Fibroblast of skin of scalp (primary cell): ENCODE measurements at places on chromosomes 11 and 22.

GRCh38 chr11:61091373-61092279 is 10.7 kb upstream of the CD5 start:
- peak; percentile 29 for DNase-seq

DNA sequence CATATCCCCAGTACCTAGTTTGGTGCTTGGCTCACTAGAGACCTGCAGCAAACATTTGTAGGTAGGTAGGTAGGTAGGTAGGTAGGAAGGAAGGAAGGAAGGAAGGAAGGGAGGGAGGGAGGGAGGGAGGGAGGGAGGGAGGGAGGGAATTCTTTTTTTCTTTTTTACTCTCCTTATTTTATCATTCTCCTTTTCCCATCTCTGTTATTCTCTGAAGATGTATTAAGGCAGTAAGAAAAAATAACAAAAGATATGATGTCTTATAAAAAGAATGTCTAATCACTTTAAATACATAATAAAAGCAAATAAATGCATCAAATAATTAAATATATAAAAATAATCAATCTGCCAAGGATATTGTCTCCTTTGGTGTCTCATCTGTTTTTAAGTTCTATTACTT is 28.4 kb downstream of the VSIG10L2 start:
- DNase-seq = no peak

DNA sequence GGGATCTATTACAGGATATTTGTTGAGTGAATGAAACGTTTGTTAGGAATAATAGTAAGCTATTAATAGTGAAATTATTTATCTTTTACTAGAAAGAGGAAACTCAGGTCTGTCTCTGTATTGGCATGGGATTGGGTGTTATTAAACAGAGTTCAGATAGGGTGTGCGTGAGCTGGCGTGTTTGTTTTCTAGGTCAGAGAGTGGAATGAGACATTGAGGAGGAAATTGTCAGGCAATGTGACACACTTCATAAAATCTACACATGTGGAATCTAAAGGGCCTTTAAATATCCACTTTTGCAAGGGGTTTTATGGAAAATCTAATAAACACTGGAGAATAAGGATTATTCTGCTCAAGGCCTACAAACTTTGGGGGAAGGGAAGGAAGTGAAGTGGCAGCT is 552.9 kb downstream of the NTM start:
- DNase-seq = no peak

- DNase-seq = no peak
Observed at GRCh38 chr11:115931548-115932083, 427.4 kb upstream of the CADM1 start.

- no peak for DNase-seq
Observed at GRCh38 chr22:22816766-22817410, 70.7 kb upstream of the IGLL5 start.

GRCh38 chr11:128670631-128671030 is 23.2 kb upstream of the FLI1 start:
- DNase-seq = no peak

DNA sequence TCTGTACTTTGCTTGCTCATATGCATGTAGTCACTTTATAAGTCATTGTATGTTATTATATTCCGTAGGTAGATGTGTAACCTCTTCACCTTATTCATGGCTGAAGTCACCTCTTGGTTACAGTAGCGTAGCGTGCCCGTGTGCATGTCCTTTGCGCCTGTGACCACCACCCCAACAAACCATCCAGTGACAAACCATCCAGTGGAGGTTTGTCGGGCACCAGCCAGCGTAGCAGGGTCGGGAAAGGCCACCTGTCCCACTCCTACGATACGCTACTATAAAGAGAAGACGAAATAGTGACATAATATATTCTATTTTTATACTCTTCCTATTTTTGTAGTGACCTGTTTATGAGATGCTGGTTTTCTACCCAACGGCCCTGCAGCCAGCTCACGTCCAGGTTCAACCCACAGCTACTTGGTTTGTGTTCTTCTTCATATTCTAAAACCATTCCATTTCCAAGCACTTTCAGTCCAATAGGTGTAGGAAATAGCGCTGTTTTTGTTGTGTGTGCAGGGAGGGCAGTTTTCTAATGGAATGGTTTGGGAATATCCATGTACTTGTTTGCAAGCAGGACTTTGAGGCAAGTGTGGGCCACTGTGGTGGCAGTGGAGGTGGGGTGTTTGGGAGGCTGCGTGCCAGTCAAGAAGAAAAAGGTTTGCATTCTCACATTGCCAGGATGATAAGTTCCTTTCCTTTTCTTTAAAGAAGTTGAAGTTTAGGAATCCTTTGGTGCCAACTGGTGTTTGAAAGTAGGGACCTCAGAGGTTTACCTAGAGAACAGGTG is 11.1 kb downstream of the CCND1 start:
- no peak for DNase-seq

DNA sequence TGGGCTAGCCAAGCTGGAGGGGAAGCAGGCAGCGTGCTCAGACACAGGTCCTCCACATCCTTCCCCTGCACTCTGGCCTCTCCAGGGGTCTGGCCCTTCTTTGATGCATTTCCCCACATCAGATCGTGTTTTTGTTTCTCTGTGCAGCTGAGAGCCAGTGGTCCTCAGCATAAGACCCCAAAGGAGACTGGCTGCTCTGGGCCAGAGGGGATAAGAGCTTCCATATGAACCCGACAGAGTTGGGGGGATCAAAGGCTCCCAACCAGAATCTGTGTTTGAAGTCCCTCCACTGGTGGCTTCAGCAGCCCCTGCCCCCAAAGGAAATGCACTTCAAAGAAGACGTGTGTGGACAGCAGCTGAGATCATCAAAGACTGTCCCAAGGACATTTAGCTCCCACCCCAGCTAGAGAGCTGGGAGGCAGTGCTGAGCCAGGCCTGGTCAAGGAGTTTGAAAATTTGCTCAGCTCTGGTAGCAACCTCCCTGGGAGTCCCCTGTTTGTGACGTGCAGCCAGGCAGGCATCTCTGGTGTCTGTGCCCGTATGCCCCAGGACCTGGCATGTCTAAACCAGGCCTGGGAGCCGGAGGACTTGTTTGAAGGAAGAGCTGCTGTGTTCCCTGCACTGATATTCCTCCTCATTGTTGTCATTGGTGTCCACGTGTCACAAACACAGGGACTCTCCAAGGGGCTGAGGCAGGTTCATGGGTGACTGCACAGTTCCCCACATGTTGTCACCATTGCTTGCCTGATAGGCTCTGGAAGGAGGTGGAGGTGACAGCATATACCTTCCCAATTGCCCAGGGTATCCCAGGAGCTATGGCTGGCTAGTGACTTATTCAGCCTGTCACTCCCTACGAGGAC is 99.0 kb downstream of the AMOTL1 start:
- no peak for DNase-seq

GRCh38 chr11:48008951-48009270 is 28.6 kb downstream of the PTPRJ start:
- DNase-seq = no peak

- peak; percentile 35 for DNase-seq
Observed at GRCh38 chr11:111797145-111797581, 31.0 kb upstream of the PPP2R1B start.

DNA sequence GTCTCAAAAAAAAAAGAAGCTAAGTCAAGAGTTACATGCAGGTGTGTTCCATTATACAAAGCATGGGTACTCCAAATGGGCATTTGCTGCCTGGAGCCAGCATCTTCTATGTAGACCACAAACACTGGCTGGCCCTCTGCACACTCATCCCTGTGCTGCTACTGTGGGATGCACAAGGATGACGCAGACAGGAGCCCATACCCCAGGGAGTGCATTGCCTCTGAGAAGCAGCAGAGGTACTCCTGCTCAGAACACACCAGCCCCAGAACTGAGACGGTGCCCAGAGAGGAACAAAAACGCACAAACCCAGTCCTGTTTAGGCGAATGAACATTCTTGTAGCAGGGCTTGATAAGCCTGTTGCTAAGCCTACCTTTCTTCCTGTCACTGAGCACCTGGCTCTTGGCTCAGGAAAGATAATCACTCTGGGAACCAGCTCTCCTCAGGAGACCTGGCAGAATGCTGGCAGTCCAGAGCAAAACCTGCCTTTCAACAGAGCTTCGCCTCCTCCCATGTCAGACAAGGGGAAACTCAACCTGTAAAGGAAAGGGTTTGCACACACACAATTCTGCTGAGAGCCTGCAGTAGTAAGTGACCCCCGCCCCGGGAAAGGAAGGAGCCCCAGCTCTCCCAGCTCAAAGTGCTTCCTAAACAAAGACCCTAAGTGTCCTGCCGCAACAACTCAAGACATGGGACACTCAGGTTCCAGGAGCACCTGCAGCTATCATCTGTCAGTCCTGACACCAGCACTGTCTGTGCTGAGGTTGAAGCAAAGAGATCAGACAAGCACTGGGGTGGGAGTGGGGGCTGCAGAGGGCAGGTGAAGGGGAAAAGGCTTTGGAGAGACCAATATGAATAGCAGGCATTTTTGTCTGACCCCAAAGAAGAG is 145.7 kb downstream of the TENM4 start:
- DNase-seq = no peak

DNA sequence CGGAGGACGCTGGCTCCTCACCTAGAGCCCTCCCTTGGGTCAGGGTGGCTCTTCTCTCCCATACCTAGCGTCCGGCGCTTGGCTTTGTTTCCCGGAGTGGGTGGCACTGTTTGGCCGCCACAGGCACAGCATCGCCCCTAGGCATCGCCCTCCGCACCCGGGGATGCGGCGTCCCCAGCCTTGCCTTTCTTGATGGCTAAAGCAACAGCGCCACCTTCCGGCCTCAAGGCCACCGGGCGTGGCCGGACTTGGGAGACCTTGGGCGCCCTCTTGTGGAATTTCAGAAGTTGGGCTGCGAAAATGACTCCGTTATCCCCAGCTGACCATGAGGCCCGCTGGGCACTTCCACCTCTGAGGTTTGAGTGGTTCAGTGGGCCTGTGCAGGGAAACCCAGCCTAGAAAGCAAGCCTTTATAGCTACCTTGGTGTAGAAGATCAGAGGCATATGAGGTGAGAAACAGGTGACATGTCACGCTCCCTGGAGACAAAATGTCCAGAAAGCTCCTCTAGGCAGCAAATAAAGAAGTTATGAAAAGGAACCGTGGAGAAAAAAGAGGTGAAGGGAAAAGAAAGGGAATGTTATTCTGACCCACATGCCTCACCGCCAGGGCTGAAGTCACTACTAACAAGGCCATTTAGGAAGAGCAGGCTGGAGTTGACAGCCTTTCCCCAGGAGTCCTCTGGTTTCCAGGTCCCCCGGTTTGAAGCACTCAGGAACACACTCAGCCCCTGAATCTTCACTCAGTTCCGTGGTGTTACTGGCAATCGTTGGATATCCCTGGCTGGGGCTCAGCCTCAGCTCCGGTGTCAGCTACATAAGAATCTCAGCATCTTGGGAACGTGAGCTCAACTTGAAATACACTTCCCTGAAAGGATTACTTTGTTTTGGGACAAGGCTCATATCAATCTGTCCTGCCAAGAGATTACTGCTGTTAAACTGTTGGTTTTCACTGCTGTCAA is 54.1 kb downstream of the SNX19 start:
- peak; percentile 88 for DNase-seq

DNA sequence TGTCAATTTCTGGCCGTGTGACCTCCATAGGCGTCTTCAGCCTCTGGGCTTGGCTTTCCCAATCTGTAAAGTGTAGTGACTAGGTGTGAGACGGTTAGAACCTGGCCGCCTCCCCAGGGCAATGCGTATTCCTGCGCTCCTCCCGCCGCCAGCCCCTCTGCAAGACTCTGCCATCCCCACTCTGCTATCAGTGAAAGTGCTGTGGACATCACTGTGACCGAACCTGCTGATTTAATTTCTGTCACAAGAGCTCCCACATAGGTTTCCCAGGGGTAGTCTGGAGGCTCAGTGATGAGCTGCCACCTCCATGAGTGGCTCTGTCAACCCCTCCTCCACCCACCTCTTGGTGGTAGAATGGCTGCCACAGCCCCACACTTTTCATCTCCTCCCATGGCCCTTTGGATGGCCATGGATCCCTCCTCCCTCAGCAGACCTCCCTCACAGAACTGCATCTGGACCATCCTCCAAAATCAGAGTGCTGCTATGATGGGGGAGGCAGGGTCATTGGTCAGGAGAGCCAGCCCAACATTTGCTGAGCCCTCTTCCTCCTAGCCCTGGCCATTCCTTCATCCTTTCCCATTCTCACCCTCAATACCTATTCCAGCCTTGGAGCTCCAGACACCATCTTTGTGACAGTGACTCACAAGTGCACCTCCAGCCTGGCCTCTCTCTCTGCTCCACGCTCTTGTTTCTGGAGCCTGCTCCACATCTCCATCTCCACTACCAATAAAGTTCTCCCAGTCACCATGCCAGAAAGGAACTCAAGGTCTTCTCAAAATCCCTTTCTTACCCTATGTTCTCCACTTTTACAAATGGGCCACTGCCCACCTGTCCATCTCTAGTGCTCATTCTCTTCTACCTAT is 1.5 kb upstream of the GSC2 start:
- no peak for DNase-seq

GRCh38 chr11:86720546-86720945 is 48.1 kb upstream of the ME3 start:
- DNase-seq = peak; percentile 82

DNA sequence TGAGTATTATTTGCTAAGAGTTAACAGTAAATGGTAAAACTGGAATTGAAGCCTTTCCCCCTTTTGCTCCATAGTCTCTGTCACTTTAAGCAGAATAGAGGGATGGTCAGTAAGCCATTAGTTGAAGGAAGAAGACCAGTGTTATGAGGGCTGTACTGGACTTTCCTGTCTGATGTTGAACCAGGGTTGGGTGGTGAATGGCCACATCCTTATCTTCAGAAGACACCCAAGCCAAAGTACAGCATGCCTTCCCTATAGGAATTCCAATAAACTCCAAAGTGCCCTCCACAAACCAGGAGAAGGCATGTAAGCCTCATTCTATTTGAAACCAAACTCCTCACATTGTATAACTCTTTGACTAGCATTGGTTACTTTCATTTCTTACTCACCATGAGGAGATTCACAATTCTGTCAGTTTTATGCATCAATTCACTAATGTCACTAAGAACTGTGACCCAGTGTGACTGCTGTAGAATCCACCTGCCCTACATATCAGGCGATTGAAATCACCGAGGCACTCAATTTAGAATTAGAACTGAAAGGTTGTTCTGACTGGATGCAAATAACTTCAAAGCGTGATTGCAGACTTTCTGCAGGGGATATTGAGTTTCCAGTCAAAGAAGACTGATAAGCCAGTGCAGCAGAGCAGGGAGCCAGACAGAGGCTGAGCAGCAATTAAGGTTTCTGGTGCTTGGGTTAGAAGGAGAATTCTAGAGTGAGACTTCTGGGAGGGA is 107.1 kb upstream of the DDI1 start:
- no peak for DNase-seq

- no peak for DNase-seq
Observed at GRCh38 chr11:133955945-133956421, 785 bp downstream of the IGSF9B start.

- no peak for DNase-seq
Observed at GRCh38 chr11:77186302-77186701, 58.3 kb downstream of the MYO7A start.

GRCh38 chr11:20854215-20854955 is 185.0 kb downstream of the NELL1 start:
- no peak for DNase-seq

- no peak for DNase-seq
Observed at GRCh38 chr11:79488286-79488685, 47.5 kb upstream of the TENM4 start.

GRCh38 chr11:108857382-108857781 is 192.5 kb downstream of the DDX10 start:
- DNase-seq = no peak
